Activated CD8-positive, alpha-beta memory T cell treated with anti-CD3 and anti-CD28 coated beads, Interleukin-2, amount 10 ng/mL, durations not matched to agents 7 days and 5 days (primary cell): ENCODE measurements at places on chromosomes 2 and 18.
A peak's percentile ranks its signal among the peaks of the same experiment; 100 is the strongest.

DNA sequence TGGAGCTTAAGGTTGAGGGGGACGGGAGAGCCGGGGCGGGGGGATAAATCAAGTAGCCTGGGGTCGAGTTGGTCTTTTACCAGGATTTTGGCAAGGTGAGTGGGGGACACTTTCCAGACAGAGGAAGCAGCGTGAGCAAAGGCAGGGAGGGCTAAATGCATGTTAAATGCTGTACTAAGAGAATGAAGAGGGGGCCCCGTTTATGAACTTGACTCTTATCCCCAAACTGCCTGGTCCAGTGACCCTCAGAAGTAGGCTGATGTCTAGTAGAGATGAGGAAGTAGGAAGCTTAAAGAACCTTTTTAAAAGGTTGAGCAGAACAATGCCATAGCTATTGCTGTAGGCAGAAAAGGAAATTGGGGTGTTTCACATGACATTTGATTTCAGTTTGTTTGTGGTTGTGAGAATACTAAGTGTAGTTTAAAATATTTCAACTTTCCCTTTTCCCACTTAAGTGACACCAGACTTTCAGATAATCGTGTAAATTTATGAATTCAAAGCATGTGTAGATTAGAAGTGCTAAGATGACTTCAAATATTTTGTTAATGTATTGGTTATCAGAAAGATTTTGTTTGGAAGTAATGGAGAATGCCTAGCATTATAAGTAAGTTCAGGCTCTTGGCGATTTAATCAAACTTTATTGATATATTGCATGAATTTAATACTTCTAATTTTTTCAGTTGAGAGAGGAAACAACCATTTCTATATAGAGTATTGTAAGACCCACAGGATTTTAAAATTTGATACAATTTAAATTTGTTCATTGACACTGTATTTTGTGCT is 1.8 kb downstream of the REL start:
- peak overlapping the region; percentile 94 for H3K4me3 ChIP-seq
- H3K36me3 ChIP-seq = peaks cover 3% of the 10 kb centered on the region
- DNase-seq = peak; percentile 50
- peak overlapping the region; percentile 97 for H3K27ac ChIP-seq
- no peaks in the 10 kb centered on the region for H3K27me3 ChIP-seq

DNA sequence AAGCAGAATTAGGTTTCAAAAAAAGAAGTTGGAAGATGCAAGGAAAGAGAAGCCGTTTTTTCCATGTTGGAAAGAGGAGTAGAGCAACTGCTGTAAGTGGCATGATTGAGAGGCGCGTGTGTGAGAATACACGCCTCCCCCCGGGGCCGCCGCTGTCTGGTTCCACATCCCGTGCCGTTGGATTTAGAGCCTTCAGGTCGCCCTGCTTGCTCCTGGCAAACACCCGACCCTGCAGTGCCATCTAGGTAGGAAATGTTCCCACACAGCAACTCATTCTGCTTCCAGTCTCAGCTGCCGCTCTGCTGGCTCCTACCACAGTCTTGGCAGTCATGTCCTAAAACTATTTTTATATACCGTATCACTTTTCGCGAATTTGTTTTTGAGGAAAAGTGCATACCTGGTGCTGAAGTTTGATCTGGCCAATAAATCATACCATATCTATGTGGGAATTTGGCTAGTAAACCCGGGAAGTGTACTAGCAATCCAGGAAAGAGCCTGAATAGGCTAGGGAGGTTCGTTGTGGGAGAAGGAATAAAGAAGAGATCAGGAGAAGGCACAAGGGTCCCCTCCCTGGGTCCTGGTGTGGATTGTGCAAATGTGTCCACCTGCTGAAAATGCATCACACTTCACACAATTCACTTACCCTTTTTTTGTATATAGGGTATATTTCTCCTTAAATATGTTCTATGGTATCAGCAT is 372.7 kb downstream of the FBXO15 start:
- no peaks in the 10 kb centered on the region for H3K27me3 ChIP-seq
- no peak overlapping the region for H3K27ac ChIP-seq
- no peak overlapping the region for H3K4me3 ChIP-seq
- H3K4me1 ChIP-seq = no peaks in the 10 kb centered on the region
- DNase-seq = no peak

- H3K27me3 ChIP-seq = peaks cover 10% of the 10 kb centered on the region
- no peak for DNase-seq
- H3K36me3 ChIP-seq = no peaks in the 10 kb centered on the region
- H3K4me3 ChIP-seq = no peak overlapping the region
- no peak overlapping the region for H3K27ac ChIP-seq
Measured at GRCh38 chr2:205657579-205657978, 24.7 kb upstream of the NRP2 start.

GRCh38 chr18:79169958-79170555 is 100.9 kb downstream of the ATP9B start:
- DNase-seq = no peak
- H3K36me3 ChIP-seq = peaks cover 12% of the 10 kb centered on the region
- no peaks in the 10 kb centered on the region for H3K4me1 ChIP-seq
- H3K27ac ChIP-seq = no peak overlapping the region
- H3K27me3 ChIP-seq = no peaks in the 10 kb centered on the region

DNA sequence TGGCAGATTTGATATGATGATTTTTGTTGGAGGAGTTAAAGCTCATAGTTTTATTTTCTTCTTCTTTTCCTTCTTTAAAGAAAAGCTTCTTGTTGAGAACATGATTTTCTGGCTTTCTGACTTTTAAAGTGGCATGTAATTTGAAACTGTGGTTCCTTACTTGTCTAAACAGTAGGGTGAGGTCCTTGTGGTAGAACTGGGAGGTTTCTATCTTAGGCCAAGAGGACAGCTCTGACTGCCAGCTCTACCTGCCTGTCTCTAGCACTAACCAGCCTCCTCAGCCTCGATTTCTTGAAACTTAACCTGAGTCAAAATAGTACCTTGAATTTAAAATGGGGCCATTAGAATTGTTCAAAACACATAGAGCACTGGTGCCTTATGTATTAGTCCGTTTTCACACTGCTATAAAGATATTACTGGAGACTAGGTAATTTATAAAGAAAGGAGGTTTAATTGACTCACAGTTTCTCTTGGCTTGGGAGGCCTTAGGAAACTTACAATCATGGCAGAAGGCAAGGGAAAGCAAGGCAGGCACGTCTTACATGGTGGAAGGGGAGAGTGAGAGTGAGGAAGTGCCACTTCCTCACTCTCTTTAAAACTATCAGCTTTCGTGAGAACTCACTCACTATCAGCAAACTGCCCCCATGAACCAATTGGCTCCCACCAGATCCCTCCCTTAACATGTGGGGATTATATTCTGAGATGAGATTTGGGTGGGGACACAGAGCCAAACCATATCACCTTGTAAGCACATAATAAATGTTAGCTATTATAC is 119.0 kb downstream of the CERS6 start:
- no peaks in the 10 kb centered on the region for H3K36me3 ChIP-seq
- H3K27ac ChIP-seq = no peak overlapping the region
- no peak overlapping the region for H3K4me3 ChIP-seq

GRCh38 chr18:28132084-28132483 is 44.8 kb downstream of the CDH2 start:
- no peaks in the 10 kb centered on the region for H3K27me3 ChIP-seq
- H3K36me3 ChIP-seq = no peaks in the 10 kb centered on the region
- no peak overlapping the region for H3K4me3 ChIP-seq
- no peak for DNase-seq
- H3K4me1 ChIP-seq = no peaks in the 10 kb centered on the region
- no peak overlapping the region for H3K27ac ChIP-seq

DNA sequence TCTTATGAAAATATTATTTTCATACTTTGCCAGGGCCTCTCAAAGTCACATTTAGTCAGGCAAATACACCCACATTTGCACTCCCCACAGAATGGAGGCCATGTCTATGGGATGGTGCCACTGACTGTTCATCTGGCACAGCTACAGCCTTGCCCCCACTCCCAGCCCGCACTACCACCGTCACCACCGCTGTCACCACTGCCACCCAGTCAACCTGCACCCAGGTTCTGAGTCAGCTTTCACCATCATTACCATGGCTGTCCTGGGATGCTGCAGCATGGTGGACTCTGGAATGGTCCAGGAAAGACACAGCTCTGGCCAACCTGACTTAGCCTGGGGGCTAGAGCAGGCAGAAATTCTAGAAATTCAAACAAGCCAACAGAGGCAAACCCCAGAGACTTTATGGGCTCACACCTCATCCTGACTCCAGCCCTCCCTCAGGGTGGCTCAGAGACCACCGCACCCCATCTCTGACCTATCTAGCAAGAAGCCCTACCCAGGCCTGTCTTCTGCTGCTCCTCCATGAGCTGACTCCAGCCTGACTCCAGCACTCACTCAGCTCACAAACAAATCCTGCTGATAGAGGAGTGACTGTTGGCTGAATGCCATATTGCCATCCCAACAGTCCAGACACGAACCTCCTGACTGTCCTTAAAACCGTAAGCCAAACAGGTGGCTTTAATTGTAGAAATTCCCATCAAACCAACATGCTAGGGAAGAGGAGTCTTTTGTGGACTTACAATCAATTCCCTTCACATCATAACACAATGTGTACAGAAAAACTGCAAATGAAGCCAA is 28.0 kb downstream of the DNER start:
- no peak overlapping the region for H3K4me3 ChIP-seq
- H3K4me1 ChIP-seq = no peaks in the 10 kb centered on the region
- peaks cover 28% of the 10 kb centered on the region for H3K27me3 ChIP-seq
- H3K36me3 ChIP-seq = no peaks in the 10 kb centered on the region
- no peak overlapping the region for H3K27ac ChIP-seq

DNA sequence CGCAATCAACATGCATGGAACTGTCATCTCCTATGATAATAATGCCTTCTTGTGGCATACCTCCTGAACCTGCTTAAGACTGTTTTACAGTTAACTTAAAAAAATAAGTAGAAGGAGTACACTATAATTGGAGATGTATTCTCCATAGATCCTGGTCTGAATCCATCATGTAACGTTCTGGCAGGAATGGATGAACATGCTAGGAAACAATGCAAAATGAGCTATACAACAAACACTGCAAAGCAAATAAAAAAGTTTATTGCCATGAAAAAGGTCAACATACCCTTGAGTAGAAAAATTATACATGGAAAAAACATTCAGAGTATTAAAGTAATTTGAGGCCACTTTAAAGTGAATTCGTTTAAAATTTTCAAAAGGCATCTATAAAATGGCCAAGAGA is 71.5 kb upstream of the SCN7A start:
- H3K36me3 ChIP-seq = no peaks in the 10 kb centered on the region
- H3K4me1 ChIP-seq = no peaks in the 10 kb centered on the region
- no peak overlapping the region for H3K4me3 ChIP-seq
- no peak for DNase-seq

- H3K27ac ChIP-seq = no peak overlapping the region
- H3K36me3 ChIP-seq = peaks cover 81% of the 10 kb centered on the region
- peaks cover 14% of the 10 kb centered on the region for H3K4me1 ChIP-seq
- H3K27me3 ChIP-seq = no peaks in the 10 kb centered on the region
- no peak overlapping the region for H3K4me3 ChIP-seq
Measured at GRCh38 chr2:216165711-216166110, 56.6 kb downstream of the XRCC5 start.

- no peaks in the 10 kb centered on the region for H3K27me3 ChIP-seq
- H3K27ac ChIP-seq = no peak overlapping the region
- H3K4me3 ChIP-seq = no peak overlapping the region
- no peak for DNase-seq
Measured at GRCh38 chr2:128774320-128775216, 455.9 kb upstream of the HS6ST1 start.

DNA sequence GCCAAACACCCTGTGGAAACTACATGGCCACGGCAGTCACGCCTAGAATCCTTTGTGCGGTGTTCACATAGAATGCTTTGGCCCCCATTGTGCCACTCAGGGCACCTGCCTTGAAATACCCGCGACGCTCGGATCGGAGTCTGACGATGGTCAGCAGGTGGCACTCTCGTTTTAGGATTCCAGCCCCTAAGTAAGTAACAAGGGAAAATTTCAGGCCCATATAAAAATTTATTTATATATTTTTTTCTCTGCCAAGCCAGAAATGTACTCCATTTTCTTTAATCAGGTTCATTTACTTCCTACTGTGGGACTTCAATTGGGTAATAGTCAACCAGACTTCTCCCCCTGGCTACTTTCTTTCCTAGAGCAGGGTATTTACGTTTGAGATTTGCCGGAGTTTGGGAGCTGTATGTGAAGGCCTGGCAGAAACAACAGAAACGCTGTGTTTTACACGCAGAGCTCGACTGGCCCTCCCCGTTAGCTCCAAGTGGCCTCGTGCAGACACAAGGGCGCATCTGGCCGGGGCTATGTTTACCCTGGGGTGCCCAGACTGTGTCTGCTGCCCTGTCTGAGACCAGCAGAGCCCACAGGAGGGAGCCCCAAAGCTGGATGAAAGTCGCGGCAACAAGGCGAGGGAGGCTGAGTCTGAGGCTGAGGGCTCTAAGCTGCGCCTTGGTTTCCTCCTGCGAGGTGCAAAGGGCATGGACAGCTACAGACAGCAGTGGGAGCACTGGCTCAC is 41.6 kb downstream of the LRRC30 start:
- no peaks in the 10 kb centered on the region for H3K27me3 ChIP-seq
- no peaks in the 10 kb centered on the region for H3K36me3 ChIP-seq
- H3K4me1 ChIP-seq = no peaks in the 10 kb centered on the region
- no peak overlapping the region for H3K4me3 ChIP-seq

DNA sequence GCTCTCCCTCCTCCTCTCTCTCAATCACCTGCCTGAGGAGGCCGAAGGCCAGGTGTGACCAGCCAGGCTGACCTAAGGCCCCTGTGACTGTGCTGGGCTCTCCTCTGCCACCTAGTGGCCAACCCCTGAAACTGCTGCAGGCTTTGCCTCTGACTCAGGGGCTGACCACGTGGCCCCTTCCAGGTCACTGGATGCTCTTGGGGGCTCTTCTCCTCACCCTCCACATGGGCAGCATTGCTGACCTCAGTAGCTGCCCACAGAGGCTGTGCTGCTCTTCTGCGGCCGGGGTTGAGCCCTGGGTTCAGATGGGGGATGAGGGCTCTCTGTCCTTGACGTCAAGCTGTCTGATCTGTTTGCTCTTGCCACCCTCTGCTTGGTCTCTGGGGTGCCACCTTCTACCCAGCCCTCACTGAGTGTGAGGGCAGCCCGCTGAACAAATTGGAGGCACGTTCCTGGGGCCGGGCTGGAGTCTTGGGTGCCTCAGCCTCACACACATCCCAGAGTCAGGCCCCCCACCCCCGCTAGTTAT is 122.7 kb downstream of the TWIST2 start:
- peaks cover 15% of the 10 kb centered on the region for H3K27me3 ChIP-seq
- H3K36me3 ChIP-seq = no peaks in the 10 kb centered on the region
- H3K4me1 ChIP-seq = no peaks in the 10 kb centered on the region
- no peak overlapping the region for H3K4me3 ChIP-seq
